ENCODE measurements at places on chromosomes 13 and 19.

DNA sequence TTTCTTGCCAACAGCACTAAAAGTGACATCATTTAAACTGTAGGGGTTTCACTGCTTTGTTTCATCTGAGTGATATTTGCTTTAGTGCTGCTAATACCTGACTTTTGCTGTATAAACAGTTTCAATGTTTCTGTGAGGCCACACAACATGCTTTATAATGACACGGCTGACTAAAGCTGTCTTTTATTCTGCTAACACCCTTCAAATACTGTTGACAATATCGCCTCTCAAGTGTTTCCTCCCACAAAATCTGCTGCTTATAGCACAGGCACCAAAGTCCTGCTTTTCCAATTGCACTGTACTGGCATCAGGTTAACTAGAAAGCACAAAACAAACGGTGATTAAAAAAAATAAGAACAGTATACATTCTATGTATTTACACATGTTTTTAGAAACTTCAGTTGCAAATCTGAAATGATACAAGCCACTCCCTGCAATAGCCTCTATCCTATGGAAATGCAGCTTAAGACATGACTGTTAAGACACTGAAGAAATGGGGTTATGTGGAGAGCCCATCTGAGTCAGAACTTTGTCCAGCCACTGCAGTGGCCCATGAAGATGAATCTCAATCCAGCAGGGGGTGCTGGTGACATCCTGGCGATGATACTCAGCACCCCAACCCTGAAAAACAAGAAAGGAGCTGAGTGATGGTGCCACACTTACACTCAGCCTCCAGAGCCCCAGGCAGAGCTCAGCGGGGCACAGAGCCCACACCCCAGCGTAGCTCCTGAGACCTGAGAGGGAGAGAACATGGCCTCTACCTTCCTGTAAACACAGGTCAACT lies 29.4 kb downstream of the RFXAP start:
- no peak for DNase-seq

DNA sequence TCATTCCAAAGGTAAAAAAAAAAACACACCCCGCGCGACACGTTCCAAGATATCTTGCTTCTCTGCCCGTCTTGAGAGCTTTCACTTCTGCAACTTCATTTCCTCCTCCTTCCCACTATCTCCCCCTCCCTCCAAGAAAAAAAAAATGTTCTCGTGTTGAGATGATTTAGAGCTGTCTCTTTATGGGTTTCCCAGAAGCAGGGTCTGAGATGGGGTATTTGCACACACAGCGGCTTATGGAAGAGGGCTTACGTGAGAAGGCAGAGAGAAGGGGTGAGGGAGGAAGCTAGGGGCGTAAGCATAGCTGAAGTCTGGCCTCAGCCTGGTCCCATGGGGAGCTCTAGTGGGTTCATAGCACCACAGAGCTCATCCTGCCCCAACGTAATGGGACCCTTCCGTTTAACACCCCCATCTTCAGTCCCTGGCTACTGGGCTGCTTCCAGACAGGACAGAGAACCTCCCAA lies 31.3 kb upstream of the USE1 start:
- no peak for DNase-seq

DNA sequence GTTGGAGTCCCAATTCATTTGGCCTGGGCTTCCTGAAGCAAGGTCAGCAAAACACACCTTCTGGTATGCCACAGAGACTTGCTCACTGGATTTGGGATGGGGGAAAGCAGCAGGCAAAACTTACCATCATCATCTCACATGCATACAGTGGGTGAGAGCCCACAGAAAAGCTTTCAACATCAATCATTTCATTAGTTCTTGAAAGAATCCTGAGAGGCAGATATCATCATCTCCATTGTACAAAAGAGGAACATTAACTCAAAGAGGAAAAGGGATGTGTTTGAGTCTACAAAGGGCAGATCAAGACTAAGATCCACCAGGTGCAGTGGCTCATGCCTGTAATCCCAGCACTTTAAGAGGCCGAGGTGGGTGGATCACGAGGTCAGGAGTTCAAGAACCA lies 6.4 kb downstream of the WDR87 start:
- no peak for DNase-seq

DNA sequence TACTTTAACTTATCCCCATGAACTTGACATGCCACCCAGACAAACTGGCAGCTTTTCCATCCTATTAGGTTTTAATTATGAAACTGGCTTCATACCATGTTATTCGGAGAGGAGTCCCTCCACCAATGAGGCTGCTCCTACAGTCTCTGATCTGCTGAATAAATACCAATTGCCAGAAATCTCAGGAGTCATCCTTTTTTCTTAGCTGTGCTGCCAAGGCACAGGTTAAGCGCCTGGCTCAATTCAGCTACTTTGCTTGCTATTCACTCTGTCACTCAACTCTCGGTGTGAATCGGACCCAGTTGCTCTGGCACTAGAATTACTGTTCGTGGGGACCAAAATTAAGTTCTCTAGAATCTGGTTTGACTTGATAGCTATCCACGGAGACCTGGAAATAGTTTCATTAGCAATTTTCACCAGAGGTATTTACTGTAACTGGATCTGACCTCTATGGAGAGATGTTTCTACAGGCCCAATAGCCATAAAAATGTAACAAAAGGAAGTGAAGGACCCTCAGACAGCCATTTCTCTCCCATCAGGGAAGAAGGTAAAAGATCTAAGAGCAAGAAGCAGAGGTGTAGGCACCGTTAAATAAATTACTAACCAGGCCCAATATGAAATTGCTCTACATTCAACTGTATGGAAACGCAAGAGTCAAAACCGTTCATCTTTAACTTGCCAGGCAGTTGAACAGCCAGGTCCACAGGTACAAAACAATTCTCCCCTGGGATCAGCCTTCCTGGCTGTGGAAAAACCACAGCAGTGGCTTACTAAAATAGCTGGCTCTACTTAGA lies 5.4 kb downstream of the ZC3H4 start:
- DNase-seq: no peak

GRCh38 chr19:7652061-7652641 lies 15.2 kb downstream of the STXBP2 start:
- DNase-seq: peak; percentile 83

GRCh38 chr13:76570510-76570971 lies 315.7 kb downstream of the KCTD12 start:
- no peak for DNase-seq

DNA sequence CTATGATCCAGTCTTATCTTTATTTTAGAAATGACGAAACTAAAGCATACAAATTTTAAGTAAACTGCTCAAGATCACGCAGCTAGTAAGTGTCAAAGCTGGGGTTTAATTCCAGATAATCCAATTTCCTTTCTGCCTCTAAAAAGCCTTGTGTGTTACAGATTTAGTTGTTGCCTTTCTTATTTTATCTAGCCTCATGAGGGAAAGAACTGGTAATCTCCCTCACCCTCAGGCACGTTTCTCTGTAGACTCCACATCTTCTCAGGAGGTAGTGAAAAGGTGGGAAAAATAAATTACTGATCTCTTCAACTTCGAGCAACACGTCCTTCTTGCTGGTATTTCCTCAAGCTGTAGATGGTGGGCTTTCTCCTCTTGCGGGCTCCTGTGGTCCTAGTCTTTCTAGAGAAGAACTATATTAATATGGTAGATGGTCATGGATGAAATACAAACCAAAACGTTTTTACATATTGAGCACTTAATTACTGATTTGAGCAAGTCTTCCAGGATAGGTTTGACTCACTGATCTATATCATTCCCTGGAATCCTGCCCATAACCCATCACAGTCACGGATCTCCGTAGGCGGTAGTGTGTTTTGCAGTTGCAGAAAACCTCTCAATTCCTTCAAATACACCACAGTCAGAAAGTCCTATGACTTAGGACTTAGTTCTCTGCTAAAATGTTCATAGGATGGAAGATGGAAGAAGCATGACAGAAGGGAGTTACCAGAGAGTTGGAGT lies 519.5 kb downstream of the DCT start:
- DNase-seq: no peak

DNA sequence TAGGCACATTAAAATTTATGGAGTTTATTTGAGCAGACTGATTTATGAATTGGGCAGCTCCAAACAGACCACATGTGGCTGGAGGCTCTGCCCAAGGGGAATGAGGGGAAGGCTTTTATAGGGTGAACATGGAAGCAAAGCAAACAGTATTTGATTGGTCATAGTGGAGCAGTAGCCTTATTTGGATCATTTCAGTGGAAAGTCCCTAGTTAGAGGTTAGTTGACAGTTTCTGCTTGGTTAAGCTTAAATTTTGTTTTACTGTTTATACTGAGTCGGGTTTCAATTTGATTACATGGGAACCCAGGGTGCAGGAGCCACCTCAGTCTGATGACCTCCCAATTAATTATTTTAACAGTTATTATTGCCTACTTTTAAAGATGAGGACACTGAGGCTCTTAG lies 140.5 kb downstream of the NDFIP2 start:
- no peak for DNase-seq

GRCh38 chr19:16462757-16463250 lies 9.0 kb downstream of the EPS15L1 start:
- no peak for DNase-seq

Data from stimulated activated CD4-positive, alpha-beta T cell treated with anti-CD3 and anti-CD28 coated beads, Interleukin-12 subunit alpha, Interleukin-12 subunit beta, amount 100 ng/mL, for 4 hours (primary cell).